PC-9 (cell line): ENCODE measurements at places on chromosomes 16 and 17.

- DNase-seq = no peak
These were observed 8.8 kb upstream of the ITGA3 start for GRCh38 chr17:50047083-50047482.

GRCh38 chr17:67198131-67198530, 46.9 kb downstream of the HELZ start:
- no peak for DNase-seq

DNA sequence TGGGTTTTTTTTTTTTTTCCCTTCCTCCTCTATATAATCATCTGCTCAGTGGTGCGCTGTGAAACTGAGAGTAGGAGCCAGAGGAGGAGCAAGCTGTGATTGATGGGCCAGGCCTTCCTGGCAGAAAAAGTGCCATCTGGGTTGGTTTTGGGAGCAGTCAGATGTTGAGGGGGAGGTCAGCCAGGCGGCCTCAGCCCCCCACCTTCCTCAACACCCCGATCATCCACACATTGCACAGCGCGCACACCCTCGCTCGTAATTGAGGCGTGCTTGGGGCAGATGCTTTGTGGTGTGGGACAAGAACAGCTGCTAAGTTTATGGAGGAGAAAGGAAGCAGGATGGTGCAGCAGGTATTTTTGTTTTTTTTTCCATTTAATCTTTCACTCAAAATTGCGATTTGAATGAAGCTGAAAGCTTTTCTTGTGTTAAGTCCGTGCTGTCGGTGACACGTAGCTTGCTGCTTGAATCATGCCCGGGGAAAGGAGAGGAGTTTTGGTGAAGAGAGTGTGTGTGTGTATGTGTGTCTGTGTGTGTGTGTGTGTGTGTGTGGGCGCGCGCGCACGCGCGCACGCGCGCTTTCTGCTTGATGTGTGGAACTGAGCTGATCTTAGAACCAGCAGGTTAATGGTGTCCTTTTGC, 177.4 kb downstream of the RBFOX1 start:
- DNase-seq = no peak

DNA sequence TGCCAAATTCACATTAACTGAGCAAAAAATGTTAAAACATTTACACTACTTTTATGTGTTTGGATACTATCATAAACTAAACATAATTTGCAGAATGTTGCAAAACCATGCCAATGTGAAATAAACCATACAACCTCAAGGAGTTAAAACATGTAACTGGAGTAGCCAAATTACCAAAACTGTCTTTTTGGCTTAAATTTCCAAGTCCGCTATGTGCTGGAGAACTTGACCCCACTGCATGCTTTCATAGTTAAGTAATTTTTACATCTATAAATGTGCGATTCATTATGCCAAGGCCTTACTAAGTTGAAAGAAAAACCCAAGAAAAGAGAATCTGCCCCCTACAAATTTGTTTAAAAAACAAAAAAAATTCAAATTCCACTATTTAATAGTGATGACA, 28.2 kb downstream of the BRD7 start:
- DNase-seq = no peak

DNA sequence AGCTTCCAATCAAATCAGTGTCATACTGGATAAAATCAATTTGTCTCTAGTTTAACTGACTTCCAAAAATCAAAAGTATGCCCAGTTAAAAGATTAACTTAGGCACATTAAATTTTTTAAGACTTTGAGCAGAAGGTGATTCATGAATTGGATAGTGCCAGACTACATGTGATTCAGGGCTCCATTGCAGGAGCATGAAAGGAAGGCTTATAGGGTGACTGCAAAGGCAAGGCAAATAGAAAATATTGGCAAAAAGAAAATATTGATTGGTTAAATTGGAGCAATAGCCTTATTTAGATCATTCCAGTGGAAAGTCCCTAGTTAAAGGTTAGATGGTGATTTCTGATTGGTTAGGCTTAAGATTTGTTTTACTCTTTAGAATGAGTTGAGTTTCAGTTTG, 223.9 kb upstream of the ERCC4 start:
- no peak for DNase-seq

DNA sequence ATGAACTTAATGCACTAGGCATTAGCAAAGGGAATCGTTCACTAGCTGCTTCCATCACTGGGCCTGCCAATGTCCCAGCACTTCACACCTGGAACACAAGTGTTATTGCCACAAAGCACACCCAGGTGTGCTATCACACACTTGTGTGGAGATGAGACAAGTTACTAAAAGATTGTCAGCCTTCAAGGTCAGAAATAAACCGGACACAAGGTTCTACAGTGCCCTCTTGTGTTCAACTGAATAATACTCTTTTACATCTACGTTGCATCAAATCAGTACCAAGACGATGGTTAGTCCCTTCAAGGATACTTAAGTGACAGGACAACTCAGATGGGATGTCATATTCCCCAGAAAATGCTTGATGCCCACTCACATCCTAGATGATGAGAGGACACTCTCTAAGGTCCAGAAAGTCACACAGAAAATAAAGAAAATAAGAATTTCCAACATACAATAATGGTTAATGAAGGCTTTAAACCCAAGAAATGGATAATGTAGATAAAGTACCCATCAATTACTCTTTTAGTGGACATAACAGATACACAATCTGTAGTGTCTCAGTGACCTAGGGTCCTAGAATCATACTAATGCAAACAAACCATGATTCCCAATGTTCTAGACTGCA, 16.4 kb upstream of the GLG1 start:
- no peak for DNase-seq

DNA sequence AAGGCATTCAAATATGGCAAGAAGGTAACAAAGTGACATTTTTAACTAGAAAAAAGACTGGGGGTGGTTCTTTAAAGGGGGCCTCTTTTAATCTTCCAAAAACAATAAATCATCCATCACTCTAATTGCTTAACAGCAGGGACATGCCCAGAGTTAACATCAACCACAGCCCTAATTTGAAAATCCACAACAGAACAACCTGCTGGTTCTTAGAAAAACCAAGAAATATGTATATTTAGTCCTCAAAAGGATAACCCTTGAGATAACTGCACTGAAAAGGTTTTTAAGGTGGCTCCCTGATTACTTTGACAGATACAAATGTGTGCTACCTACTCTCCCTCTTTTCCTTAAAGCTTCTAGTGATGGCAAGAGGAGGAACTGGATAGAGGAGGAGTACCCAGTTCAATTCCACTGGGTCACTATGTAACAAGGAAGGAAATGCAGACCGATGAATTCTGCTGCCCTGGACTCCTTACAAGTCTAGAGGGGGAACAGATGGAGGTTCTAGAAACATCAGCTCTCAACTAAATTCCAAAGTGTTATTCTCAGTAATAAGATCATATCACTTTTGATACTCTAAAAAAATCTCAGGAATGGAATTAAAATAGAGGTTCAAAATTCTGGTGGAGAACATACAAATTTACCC, 54.3 kb downstream of the N4BP1 start:
- DNase-seq = no peak

DNA sequence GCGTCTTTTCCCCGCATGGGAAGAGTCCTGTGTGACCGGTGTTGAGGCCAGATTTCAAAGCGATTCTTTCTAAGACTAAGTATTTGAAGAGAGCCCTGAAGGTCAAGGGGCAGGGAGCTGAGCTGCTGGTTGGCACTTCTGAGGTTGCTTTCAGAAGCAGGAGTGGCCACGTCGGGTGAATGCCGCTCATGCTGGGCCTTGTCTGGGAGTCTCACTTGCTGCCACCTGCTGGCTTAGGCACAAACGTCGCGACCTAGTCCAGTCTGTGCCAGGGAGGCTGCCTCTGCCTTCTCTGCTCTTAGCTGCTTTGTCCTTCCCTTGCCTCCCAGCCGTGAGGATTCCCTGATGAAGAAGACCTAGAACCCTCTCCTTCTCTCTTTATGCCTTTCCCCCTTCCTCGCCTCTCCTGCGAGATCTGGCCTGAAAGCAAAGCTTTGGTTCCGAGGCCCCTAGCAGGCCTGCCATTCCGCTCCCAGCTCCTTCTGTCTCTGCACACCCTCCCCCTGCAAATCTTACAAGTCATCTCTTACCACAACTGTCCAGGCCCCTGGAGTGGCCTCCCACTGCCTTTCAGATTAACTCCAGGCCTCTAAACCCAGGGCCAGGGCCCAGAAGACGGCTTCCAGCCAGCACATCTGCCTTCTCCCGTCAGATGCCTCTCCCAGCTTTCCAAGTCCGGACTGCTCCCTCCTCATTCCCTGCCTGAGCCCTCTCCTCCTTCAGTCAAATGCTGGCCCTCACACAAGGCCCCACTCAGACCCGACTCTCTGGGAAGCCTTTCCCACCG, 11.4 kb downstream of the CTNS start:
- no peak for DNase-seq

GRCh38 chr17:48995304-48995973, 1.7 kb upstream of the IGF2BP1 start:
- DNase-seq = no peak

GRCh38 chr16:85296859-85297660, 184.8 kb upstream of the CIBAR2 start:
- DNase-seq = no peak

GRCh38 chr16:3587547-3588110, 10.4 kb upstream of the NLRC3 start:
- no peak for DNase-seq
